Adipocyte (in vitro differentiated cells): ENCODE measurements at places on chromosomes 4 and X.

- DNase-seq, result no peak
These were observed 287.8 kb downstream of the ZNF674 start for GRCh38 chrX:46257451-46257879.

DNA sequence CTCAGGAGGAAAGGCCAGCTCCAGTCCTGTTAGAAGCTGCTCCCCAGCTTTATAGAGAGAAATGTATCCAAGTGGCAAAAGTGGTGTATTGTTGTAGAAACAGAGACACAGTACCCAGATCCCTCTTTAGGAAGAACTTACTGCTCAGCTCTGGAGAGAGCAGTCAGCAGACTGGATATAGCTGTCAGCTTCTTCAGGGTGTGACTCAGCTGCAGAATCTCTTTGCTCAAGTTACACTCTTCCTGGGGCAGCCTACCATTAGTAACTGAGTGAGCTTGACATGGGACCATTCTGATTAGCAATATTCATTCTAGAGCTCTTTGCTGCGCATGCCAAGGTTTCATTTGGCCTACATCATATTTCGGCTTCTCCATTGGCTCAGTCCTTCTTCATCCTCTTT is 40.5 kb downstream of the ATP1B4 start:
- DNase-seq, result no peak

DNA sequence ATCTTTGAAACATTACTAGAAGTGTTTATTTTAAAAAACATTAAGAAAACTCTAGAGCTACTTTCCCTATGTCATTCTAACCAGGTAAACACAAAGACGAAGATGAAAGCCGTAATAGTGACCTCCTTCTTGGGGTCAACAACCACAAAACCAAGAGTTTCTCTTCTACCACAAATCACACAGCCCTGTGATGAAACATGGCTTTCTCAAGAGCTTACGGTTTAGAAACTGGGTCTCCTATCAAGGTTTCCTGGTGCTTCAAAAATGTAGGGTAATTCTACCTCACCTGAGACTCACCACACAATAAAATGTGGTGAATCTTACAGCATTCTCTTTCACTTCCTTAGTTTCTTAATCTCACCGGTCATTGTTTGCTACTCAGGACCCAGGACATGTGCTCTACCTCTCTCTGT is 50.9 kb downstream of the CORIN start:
- DNase-seq, result no peak

DNA sequence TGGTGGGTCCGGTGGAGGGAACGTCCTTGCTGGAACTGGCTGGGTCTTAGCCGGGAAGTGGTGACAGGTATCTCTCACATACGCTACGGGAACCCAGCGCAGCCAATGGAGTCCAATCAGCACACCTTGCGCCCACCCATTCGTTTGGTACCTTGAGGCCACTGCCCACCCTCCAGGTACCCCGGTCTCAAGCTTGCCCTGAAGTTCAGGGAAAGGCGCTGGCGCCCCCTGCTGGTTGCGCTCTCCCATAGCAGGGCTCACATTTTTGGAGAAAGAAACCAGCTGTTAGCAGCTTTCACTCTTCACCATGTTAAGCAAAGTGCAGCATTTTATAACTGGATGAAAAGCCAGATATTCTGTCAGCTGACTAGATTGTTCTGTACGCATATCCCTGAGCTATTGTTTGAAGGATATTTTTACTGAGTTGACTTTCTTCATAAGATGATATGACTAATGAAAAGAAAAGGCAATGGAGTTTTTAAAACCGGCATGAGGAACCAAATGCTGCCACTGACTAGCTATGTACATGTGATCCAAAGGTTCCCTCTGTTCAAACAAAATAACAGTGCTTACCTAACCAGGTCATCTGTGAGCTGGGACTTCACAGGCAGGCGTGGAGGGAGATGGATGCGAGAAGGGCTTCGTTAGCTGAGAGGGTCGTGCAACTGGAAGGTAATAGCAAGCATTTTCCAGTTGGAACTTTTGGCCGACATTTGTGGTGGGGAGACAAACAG is 43.7 kb downstream of the OTOP1 start:
- peak; percentile 7 for DNase-seq

DNA sequence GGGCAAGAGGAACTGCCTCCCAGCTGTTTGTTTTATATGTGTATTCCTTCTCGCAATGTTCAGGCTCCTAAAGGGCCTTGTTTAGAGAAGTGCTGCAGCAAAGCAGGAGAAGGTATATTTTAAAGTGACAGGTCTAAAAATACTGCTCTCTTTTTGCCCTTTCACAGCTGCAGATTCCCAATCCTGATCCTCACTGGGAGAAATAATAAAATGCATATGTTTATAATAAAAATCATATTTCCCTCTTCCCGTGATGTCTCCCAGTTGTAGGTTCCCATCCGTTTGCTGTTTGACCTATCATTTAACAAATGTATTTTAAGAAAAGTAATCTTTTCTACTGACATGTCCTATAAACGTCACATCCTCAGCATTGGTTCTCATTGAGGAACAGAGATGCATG is 62.7 kb upstream of the GPC4 start:
- DNase-seq, result peak; percentile 20

DNA sequence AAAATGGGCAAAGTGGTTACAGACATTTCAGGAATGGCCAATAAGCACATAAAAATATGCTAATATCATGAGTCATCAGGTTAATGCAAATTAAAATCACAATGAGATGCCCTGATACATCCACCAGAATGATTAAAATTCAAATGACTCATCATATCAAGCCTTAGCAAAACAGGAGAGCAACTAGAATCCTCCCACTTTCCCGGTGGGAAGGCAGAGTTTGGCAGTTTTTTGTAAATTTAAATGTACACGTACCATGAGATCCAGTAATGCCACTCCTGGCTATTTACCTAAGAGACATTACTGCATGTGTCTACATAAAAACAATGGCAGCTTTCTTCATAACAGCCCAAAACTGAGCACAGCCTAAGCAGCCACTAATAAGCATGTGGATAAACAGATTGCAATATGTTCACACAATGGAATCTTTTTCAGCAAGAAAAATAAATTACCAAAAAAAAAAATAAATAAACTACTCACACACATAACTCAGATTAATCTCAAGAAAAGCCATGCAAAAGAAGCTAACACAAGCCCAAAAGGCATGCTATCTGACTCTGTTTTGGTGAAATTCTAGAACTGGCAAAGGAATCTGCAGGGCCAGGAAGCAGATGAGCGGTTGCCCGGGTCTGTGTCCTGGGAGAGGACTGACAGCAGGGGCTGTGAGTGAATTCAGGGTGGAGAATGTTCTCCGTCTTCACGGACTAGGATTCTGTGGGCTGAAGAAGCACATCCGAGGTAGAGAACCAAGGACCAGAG is 48.8 kb downstream of the AFAP1 start:
- DNase-seq, result peak; percentile 78

GRCh38 chrX:51361251-51361650 is 28.6 kb downstream of the NUDT10 start:
- no peak for DNase-seq

DNA sequence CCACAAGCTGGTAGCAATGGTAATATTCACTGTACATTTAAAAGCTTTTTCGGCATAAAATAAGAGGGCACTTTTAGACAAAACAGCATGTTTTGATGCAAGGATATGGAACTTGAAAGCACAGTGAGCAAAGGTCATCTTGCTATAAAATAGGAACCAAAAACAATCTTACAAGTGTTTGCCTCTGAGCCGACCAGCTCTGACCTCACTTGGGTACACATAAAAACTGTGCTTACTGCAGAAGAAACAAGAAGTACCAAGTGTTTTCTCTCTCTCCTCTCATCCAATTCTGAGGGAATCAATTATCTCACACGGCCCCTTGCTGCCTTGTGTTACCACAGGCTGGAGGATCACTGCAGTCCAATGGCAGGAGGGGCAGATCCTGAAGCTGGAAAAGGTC is 4.8 kb upstream of the IQSEC2 start:
- DNase-seq, result no peak

- peak; percentile 75 for DNase-seq
These were observed 30.4 kb downstream of the ADH7 start for GRCh38 chr4:99404595-99405287.

GRCh38 chr4:97917115-97917514 is 226.2 kb downstream of the STPG2 start:
- DNase-seq, result no peak

GRCh38 chr4:159269956-159270355 is 167.1 kb downstream of the RAPGEF2 start:
- DNase-seq, result no peak

DNA sequence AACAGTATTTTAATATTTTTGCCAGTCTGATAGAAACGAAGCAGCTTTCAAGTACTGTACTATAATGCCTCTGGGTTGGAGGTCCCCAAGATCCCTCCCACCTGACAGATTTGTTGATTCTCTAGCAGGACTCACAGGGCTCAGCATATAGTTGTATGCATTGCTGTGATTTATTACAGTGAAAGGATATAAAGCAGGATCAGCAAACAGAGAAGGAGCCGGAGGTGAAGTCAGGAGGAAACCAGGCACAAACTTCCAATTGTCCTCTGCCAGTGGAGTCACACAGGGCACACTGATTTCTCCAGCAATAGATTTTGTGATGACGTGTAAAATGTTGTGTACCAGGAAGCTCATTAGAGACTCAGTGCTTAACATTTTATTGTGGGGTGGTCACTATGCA is 19.0 kb downstream of the USP53 start:
- DNase-seq, result no peak
